HEK293T (cell line): ENCODE measurements at places on chromosomes 12 and 14.

- DNase-seq: no peak
Measured at GRCh38 chr14:31568161-31568560, 7.0 kb downstream of the NUBPL start.

DNA sequence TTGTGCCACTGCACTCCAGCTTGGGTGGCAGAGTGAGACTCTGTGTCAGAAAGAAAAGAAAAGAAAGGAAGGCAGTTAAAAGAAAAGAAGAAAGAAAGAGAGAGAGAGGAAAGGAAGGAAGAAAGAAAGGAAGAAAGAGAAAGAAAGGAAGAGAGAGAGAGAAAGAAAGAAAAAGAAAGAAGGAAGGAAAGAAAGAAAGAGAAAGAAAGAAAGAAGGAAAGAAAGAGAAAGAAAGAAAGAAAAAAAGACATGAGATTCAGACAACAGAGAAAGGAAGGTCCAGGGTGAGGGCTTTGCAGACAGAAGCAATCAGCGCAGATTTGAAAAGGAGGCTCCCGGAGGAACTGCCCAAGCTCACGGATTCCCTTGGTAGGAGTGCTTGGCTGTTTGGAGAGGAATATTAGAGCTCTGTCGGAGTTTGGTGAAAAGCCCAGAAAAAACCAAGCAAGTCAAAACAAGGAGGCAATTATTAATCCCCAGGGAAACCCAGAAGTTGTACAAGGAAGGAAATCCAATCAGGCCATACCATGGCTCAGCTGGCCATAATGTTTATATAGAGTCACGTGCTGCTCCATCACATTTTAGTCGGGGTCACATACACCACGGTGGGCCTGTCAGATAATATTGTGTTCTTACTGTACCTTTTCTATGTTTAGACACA, 11.6 kb upstream of the CCDC85C start:
- DNase-seq: no peak

DNA sequence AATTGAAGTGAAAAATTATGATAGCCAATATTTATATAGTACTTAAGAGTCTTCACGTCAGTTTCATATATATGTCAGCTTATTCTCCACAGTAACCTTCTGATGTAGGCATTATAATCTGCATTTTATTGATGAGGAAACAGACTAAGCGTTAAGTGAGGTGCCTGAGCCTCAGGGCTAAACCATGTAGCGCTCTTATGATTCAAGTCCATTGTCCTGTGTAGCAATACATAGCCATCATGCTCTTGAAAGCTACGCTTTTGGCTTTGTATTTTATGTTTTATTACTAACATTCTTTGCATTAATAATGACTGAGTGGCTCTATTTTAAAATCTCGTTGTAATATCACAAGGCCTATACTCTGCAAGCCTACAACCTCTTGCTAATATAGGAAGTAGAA, 79.0 kb downstream of the ANO6 start:
- no peak for DNase-seq

GRCh38 chr14:74179856-74180255, 59.4 kb upstream of the VSX2 start:
- DNase-seq: no peak

DNA sequence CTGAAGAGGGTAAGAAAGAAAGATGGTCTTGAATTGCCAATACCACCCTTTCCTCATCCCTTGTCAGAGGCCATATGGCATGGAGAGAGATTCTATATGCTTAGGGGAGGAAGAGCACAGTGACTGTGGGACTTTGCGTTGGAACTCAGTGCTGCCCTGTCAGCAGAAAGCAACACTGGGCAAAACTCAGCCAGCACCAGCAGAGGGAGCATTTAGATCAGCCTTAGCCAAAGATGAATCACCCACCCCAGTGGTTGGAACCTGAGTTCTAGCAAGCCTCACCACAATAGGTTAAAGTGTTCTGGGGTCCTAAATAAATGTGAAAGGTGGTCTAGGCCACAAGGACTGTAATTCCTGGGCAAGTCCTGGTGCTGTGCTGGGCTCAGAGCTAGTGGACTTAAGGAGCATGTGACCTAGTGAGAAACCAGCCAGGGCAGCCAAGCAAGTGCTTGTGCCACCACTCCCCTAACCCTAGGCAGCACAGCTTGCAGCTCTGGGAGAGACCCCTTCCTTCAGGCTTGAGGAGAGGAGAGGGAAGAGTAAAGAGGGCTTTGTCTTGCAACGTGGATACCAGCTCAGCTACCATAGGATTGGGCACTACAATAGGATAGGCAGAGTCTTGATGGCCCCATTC, 11.4 kb upstream of the BCAT1 start:
- DNase-seq: peak; percentile 42
